ENCODE measurements at places on chromosomes 13 and 19. TPM values are rescaled to one million over a fixed set of nuclear protein-coding genes. Genes with fewer than 3 reads are reported as not detected.
A peak's percentile ranks its signal among the peaks of the same experiment; 100 is the strongest.

- no peak for DNase-seq
Observed at GRCh38 chr19:18013210-18014111, 5.5 kb downstream of the ARRDC2 start.

- DNase-seq, result no peak
Observed at GRCh38 chr13:47049276-47049989, 152.6 kb upstream of the HTR2A start.

DNA sequence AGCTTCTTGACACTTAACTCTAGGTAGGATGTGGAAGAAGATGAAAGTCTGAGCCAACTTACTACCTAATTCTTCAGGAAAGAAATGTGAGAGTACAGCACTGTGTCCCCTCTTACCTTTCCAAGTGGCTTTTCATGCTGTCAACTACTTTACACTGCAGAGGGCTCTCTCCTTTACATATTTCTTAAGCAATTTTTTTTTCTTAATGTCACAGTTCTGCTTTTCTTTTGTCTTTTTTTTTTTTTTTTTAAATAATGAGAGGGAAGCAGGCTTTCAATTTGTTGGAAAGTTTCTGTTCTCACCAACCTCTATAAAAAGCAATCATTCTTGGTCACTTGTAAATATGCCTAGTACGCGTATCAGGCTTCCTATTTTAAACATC, 212.7 kb upstream of the MIR17HG start:
- no peak for DNase-seq

- DNase-seq, result no peak
Observed at GRCh38 chr19:2351591-2351990, 8.5 kb upstream of the TMPRSS9 start.

DNA sequence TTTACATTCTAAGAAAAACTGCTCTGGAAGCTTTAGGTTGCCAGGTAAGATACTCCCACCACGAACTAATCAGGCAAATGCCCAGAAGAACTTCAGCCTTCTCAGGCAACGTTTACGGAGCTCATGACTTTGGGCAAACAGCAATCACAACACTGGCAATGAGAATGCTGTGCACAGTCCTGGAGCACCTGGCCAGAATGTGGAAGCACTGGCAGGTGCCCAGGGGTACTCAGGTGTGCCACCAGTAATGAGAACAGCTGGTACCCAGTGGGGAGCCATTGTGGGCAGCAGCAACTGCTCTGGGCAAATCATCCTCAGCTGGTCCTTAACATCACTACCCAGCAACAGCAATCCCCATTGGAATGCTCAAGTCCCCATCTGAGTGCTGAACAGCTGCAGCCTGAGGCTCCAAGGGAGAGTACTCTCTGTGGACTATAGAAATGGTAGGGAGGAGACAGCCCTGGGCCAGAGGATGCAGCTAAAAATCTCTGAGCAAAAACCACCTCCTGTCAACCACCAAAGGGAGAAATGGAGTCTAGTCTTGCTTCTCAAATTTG, 210.0 kb downstream of the FOXO1 start:
- DNase-seq, result no peak

GRCh38 chr13:32527151-32527550, 11.4 kb downstream of the N4BP2L2 start:
- DNase-seq, result no peak

DNA sequence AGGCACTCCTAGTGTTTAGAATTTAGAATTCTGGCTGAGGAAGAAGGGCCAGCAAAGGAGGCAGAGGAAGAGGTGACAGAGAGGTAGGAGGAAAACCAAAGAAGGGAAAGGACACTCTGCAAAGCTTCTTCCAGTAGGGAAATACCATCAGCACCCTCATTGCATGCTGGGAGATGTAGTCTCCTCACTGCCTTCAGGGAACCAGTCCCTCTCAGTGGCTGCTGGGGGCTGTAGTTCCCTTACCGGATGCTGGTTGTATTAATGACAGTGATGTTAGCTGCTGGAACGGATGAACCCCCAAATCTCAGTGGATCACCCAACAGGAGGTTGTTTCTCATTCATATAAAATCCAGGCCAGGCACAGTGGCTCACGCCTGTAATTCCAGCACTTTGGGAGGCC, 10.1 kb downstream of the GRIN2D start:
- peak; percentile 41 for DNase-seq

DNA sequence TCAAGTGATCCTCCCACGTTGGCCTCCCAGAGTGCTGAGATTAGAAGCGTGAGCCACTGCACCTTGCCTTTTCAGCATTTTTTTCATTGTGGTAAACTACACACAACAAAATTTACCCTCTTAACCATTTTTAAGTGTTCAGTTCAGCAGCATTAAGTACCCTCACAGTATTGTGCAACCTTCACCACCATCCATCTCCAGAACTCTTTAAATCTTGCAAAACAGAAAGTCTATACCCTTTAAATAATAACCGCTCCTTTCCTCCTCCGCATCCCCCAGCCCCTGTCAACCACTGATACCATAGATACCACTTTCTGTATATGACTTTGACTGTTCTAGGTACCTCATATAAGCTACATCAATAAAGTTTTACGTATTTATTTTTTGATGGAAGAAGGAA, 20.8 kb upstream of the CASP14 start:
- DNase-seq, result no peak

- DNase-seq, result no peak
Observed at GRCh38 chr13:46392967-46393366, 5.9 kb upstream of the RUBCNL start.

- no peak for DNase-seq
Observed at GRCh38 chr13:111392486-111392885, 72.0 kb downstream of the TEX29 start.

DNA sequence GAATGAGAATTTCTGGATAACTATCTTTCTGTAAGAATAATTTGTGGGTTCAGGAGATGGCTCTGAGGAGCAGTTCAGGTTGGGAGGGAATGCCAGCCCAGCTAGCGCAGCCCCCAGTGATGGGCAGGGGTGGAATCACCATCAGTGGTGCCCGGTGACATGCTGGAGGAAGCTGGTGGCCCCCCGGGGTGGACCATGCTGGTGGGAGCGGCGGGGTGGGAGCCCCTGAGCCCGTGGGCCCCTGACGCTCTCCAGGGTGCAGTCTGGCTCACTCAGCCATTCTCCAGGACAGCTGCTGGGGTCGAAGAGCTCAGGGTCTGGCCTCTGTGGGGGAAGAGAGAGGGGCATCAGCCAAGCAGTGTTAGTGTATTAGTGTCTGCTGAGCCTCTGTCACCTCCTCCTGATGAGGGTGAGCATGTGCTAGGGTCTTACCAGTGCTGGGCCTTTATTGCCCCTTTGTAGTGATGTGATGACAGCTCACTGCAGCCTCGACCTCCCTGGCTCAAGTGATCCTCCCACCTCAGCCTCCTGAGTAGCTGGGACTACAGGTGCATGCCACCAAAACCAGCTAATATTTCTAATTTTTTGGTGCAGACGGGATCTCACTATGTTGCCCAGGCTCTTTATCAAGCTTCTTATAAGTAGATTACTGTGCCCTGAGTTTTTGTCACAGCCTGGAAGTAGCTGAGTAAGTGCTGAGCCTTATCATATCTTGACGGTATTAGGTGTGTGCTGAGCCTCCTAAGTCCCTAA, 10.4 kb downstream of the HIPK4 start:
- no peak for DNase-seq

DNA sequence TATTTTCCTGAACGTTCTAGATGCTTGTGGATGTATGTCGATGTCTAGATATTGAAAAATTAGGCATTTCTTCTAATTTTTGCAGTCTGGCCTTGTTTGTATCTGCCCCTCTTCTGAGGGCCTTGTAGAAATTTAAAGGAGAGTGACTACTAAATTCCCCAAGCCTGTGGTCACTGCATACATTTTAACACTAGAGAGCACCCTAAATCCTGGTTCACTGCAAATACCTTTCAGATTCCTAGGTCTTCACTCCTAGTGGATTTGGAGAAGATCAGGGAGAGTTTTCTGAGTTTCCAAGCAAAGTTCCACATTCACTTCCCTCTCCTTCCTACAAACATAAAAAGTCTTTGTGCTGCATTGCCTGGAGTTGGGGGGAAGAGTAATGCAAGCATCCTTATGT, 1272.5 kb downstream of the OLFM4 start:
- no peak for DNase-seq

GRCh38 chr13:110361365-110361911, 54.4 kb downstream of the COL4A2 start:
- DNase-seq, result no peak

Gene SLC17A7
- total RNA-seq, result 0.74 TPM

Gene GGN
- 1.4 TPM for total RNA-seq

Gene LHB
- total RNA-seq, result not detected

Gene FAM124A
- total RNA-seq, result 0.19 TPM

Gene COL4A1
- total RNA-seq, result 0.19 TPM

Gene PIK3R2
- total RNA-seq, result 13.3 TPM

Gene DNAAF3
- 0.46 TPM for total RNA-seq

Gene MPV17L2
- 9.8 TPM for total RNA-seq

All from activated T-cell treated with anti-CD3 and anti-CD28 coated beads, Interleukin-2, amount 50 U/mL, for 72 hours (primary cell).